MCF 10A (cell line): ENCODE measurements at places on chromosomes 6 and 20. TPM values are rescaled to one million over a fixed set of nuclear protein-coding genes. Genes with fewer than 3 reads are reported as not detected.

Gene SAYSD1
- 8.4 and 10.9 TPM in 2 replicates for total RNA-seq

DNA sequence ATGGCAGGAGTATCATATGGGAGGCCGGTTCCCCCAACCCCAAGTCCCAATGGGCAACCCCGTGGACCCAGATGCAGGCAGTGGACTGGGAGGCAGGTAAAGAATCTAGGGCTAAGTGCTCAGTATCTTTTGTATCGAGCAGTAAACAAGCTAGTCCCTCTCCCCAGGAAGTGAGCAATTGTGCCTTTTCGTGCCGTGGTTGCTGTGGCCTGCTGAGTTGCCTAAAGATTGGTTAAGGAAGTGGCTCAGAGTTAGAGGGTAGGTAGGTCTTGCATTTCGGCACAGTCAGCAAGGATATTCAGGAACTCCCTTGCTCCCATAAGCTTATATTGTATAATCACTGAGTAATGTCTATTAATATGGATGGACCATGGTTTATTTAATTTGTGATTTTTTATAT, 1.3 kb upstream of the DNAH8 start:
- no peaks in the 10 kb centered on the region for H3K4me1 ChIP-seq
- no peak for DNase-seq
- peaks cover 11% of the 10 kb centered on the region for H3K27me3 ChIP-seq
- H3K4me3 ChIP-seq, result no peak overlapping the region

DNA sequence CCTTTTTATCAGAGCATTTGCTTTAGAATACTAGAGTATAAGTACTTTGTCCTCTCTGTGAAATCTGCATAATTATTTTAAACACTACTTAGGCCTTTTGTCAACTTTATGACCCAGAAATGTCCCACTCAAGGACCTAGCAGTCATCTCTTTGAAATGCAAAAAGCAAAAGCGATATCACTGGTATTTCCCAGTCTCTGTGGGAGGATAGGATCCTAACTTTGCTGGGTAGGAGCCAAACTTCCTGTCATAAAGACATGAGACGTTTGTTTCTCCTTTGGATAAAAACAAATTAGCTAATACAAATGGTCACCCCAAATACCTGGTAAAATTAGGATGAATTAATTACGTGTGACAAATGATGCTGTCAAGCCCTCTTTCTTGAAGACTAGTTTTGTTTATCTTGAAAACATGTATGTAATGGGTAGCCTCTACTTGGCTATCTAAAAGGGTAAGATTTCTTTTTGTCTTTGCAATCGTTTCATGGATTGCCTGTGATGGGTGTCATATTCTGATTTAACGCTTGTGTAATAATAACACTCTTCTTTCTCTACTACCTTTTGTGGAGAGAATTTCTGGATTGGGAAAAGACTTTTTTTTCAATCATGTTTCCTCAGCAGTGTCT, 36.2 kb downstream of the DCDC2 start:
- H3K4me1 ChIP-seq, result no peaks in the 10 kb centered on the region
- no peak for DNase-seq
- H3K36me3 ChIP-seq, result no peaks in the 10 kb centered on the region
- H3K4me3 ChIP-seq, result no peak overlapping the region
- no peak overlapping the region for H3K27ac ChIP-seq

- H3K27me3 ChIP-seq, result peaks cover 62% of the 10 kb centered on the region
- H3K36me3 ChIP-seq, result peaks cover 4% of the 10 kb centered on the region
- H3K27ac ChIP-seq, result no peak overlapping the region
- H3K4me1 ChIP-seq, result no peaks in the 10 kb centered on the region
- no peak for DNase-seq
These were observed 16.0 kb downstream of the DLGAP4 start for GRCh38 chr20:36322131-36322530.

DNA sequence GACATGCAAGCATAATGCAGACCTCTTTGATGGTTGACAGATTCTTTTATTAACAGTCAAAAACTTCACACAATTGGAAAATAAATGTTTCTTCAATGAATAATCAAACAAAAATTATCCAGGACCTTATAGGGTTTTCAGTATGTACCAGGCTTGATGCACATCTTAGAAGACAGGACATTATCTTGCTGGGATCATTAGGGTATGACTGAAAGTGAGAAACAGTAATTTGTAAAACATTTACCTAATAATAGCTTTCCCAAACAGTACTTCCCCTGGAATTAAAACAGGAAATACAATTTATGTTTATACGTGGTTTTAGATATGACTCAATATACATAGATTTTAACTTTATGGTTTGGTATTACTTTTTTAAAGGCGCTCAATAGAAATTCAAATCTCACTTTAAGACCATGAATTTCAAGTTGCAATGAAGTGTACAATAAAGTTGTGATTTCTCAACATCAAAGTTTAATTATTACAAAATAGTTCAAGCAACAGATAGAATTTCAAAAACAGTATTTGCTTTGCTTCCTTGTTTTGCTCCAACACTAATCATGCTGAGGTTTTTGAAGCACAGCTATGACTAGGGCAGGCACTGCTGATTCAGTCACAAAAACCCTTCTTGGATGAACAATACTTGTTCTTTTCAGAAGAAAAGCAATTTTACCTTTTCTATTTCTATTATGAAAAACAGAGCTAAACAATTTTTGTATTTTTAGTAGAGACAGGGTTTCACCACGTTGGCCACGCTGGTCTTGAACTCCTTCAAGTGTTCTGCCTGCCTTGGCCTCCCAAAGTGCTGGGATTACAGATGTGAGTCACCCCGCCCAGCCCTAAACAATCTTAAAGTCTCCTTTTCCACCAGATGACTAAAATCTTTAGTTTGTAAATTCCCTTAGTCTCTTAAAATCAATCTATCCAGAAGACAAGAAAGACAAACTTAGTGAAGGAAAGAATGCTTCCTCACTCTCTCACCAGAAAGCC, 13.7 kb downstream of the SOD2 start:
- H3K27me3 ChIP-seq, result no peaks in the 10 kb centered on the region
- peaks cover 9% of the 10 kb centered on the region for H3K4me1 ChIP-seq
- H3K4me3 ChIP-seq, result peak overlapping the region; percentile 41
- H3K27ac ChIP-seq, result peak overlapping the region; percentile 27
- H3K36me3 ChIP-seq, result peaks cover 100% of the 10 kb centered on the region
- no peak for DNase-seq
